ENCODE measurements at places on chromosomes 7 and 10. TPM values are rescaled to one million over a fixed set of nuclear protein-coding genes. Genes with fewer than 3 reads are reported as not detected.

Gene GRID1
- total RNA-seq = 0.68 TPM

DNA sequence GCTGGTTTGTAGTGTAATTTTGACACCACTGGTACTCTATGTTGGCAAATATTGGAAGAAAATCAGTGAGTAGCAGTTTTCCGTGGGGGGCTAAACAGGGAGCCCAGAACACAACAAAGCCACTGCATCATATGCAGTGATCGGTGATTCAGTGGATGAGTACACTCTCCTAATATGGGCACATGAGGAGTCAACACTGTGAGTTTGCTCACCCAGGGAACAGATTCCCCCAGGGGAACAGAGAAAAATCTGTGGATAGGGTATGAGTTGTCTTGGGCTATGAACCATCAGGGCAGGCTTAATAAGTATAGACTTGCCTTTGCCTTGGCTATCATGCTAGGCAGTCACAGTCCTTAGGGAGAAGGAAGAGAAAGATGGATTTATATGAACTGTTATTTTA, 227.7 kb upstream of the SEMA3E start:
- ATAC-seq = no peak

GRCh38 chr7:102912742-102913141, at the start of gene LRRC17:
TSS of gene LRRC17 (plus strand) at chr7:102913000. CDS start at chr7:102933914, 20,914 bp downstream.
- no peak for ATAC-seq

DNA sequence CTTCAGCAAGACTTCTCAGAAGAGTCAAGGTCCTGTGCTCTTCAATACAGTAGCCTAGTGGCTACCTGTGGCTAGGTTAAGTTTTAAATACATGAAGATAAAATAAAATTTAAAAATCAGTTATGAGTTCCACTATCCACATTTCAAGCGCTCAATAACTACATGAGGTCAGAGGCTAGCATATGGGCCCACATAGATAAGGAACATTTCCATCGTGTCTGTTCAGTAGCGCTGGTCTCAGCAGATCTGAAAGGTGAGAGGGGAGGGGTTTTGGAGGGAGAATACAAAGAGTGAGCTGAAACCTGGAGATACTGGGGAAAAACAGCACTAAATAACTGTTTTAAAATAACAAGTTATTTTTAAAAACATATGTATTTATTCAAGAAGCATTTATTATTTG, 219.0 kb downstream of the TRIL start:
- no peak for ATAC-seq

DNA sequence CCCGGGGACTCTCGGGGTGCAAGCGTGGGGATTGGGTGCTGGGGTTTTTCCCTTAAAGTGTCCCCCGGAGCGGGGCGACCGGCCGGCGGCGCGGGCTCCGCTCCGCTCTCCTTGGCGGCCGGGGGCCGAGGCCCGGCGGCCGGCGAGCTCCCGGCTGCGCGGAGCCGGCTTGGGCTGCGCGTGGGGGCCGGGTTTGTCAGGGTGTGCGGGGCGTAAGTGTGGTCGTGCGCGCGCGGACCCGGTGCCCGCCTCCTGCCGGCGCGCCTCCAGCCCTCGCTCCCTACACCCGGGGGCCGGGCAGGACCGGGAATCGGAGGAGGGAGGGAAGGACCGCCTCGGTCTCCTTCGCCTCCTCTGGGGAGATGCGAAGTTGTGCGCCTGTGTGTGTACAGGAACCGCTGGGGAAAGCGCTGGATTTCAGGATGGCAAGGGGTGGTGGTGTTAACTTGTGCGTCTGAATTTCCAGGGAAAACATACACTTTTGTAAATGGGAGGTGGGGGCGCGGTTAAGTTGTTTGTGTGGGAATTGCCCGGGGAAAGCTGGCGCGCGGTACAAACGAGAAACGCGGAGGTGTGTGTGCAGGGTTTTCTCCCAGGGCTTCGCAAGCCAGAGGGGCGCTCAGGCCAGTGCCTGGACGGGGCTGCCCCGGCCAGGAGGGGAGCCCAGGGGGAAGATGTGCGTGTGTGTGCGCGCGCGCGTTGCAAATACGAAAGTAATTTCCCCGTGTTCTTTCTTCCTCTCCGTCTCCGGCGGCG, 737 bp downstream of the ZMIZ1 start:
- no peak for ATAC-seq

GRCh38 chr10:34049887-34050286, 715.4 kb upstream of the NRP1 start:
- ATAC-seq = no peak

- ATAC-seq = no peak
Measured at GRCh38 chr7:17015598-17016031, 133.8 kb upstream of the AGR3 start.

DNA sequence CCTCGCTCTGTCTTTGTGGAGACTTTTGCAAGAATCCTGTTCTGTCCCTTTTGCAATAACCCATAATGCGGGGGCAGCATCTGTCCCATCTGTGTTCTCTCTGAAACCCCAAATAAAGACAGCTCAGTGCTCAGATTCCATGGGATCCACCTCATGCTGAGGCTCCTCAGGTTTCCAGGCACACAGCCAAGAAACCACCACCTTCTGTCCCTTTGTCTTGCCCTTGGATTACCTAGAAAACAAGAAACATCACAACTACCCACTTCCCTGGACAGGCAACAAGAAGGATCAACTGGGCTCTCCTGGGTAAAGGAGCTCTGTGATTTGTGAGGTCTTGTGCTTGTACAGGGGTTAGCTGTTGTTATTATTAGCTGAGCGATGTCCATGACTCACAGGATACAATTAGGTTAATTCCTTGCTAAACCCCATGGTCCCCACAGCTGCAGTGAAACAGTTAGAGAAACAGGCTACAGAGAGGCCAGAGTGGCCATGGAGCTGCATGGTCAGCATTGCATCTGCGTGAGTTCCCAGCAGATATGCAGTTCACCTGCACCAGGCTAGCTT, 50.2 kb downstream of the CXCL12 start:
- no peak for ATAC-seq

- no peak for ATAC-seq
Measured at GRCh38 chr7:27606270-27607209, 56.1 kb downstream of the HIBADH start.

GRCh38 chr7:82091126-82091684, 321.4 kb upstream of the HGF start:
- no peak for ATAC-seq

Data from esophagus mucosa (tissue), 1 donor.